ENCODE measurements at places on chromosomes 3 and 15.
A peak's percentile ranks its signal among the peaks of the same experiment; 100 is the strongest.

- no peak for DNase-seq
Observed at GRCh38 chr3:96711816-96712215, 102.6 kb upstream of the EPHA6 start.

- no peak for DNase-seq
Observed at GRCh38 chr15:96273317-96274086, 57.0 kb upstream of the NR2F2 start.

DNA sequence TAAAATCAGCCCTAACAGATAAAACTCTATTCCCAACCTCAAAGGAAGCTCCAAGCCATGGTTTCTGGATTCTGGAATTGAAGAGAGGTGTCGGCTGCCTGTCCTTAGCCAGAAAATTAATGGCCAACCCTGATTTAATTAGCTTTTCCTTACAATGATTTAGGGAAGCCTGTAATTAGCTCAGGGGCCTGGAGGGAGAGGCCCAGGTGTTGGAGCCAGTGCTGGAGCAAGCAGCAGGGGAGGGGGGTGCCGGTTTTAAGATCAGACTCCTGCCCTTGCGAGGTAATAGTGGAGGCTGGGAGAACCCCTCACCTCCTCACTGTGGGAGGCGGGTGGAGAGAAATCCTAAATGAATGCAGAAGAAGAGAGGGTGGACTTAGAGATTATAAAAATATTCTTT is 14.7 kb upstream of the ATP2B2 start:
- no peak for DNase-seq

DNA sequence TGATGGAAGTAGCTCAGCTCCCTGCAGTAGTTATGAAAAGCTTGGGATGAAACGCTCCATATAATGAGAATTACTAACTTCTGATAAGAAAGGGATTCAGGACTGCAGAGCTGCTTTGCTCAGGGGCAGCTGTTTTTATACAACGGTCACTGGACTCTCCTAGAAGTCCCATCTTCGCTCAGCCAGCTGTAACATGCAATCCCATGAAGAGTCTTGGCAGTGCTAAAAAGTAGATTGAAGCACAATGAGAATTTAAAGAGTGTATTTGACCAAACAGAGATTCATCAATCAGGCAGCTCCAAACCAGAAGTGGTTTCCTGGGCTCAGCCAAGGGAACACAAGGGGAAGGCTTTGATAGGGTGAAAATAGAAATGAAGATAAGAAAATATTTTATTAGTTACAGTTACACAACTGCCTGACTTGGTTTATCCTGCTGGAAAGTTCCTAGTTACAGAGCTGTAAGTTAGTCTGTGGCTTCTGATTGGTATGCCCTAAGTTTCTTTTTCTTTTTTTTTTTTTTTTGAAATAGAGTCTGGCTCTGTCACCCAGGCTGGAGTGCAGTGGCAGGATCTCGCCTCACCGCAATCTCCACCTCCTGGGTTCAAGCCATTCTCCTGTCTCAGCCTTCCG is 24.1 kb downstream of the SIDT1 start:
- no peak for DNase-seq

- no peak for DNase-seq
Observed at GRCh38 chr3:81164806-81165205, 596.6 kb downstream of the GBE1 start.

DNA sequence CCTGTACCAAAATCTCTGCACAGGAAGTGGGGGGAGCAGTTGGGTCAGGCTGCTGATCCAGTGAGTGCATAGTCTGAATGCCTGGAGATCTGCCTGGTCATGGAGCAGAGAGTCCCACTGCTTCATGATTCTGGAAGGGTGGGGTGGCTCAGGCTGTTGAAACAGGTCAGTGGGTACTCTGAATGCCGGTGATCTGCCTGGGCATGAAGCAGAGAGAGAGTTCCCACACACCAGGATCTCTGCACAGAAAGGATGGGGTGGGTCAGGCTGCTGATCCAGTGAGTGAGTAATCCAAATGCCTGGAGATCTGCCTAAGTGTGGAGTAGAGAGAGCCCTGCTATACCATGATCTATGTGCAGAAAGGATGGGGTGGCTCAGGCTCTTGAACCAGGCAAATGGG is 16.1 kb upstream of the GCSAM start:
- no peak for DNase-seq

DNA sequence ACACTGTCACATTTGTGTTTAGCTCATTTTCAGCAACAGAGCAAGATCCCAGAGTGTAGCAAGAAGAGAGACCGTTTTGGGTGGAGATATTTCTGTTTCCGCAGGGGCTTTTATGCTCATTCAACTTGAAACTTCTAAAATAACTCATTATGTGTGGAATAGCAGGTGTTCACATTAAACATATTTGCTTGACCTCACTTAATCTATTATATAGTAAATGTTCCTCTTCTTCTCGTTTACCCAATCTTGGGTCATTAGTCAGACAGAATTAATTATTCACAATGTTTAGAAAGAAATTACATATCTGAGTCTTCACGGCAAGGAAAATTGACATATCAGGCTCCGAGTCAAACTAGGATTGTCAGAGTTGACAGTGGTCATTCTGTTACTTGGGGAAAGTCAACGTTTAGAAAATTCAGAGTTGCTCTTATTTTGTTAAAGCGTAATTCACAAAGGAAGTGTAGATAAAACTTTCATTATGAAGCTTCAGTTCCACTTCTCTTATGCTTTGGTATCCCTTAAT is 222.9 kb downstream of the TPRG1 start:
- DNase-seq, result peak; percentile 38

GRCh38 chr15:66912441-66912840 is 153.0 kb upstream of the SMAD3 start:
- DNase-seq, result no peak

DNA sequence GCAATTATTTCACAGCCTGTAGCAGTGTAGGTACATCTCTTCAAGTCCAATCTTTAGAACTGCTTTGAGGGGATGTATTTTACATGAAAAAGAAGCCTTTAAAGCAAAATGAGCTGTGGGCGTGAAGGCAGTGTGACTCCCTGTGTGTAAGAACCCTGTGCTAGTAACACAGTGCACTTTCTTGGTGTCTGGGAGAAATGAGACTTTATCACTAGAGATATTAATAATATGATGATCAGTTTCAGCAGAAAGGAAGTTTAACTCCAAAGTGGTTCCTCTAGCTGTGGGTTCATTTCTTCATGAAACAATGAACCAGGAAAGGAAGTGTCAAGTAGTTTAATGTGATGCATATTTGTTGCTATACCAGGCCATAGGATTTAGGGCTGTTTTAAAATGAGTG is 41.5 kb downstream of the SLCO3A1 start:
- DNase-seq, result no peak

GRCh38 chr15:69351884-69352283 is 53.2 kb downstream of the PAQR5 start:
- no peak for DNase-seq

- DNase-seq, result no peak
Observed at GRCh38 chr3:172188511-172188910, 149.1 kb downstream of the FNDC3B start.

GRCh38 chr3:157046520-157046919 is 113.4 kb downstream of the CCNL1 start:
- no peak for DNase-seq

- no peak for DNase-seq
Observed at GRCh38 chr3:123618076-123618708, 33.3 kb upstream of the HACD2 start.

GRCh38 chr3:69300296-69300695 is 85.6 kb downstream of the FRMD4B start:
- DNase-seq, result no peak

DNA sequence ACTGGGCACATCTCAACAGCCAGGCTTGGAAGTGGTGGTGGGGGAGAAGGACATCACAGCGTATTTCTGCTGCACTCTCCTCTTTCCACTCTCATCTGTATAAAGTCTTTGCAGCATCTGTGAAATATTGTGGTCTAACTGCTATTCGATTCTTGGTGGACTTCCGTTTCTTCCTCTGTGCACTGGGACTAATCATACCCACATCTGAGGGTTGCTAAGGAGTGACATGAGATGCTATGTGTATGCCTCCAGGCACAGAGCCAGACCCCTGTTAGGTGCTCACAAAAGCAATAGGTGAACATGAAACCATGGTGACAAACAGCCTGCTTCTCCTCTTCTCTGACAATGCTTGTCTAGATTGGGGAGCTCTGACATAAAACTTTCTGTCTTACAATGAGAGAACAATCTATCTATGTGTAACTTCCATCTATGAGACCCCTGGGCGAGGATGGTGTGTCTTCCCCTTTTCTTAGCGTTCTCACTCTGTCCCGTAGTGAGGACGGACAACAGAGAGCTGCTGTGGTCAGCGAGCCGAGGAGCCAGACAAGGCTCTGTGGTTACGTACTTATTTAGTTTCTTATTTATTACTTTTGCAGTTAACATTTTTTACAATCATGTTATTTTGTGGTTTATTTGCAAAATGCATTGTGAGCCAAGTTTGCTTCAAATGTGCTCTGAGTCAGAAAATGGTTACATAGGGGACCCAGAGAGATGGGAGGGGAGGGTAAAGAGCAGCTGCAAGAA is 196.7 kb upstream of the TPRG1 start:
- no peak for DNase-seq

GRCh38 chr3:138465451-138465850 is 31.0 kb downstream of the ESYT3 start:
- no peak for DNase-seq

GRCh38 chr3:170483485-170484262 is 65.0 kb downstream of the CLDN11 start:
- no peak for DNase-seq

- DNase-seq, result no peak
Observed at GRCh38 chr15:88043396-88043795, 213.1 kb downstream of the NTRK3 start.

- peak; percentile 64 for DNase-seq
Observed at GRCh38 chr15:59528961-59529402, 82.6 kb upstream of the GCNT3 start.

GRCh38 chr3:158106766-158107471 is 699 bp upstream of the SHOX2 start:
- DNase-seq, result peak; percentile 43

DNA sequence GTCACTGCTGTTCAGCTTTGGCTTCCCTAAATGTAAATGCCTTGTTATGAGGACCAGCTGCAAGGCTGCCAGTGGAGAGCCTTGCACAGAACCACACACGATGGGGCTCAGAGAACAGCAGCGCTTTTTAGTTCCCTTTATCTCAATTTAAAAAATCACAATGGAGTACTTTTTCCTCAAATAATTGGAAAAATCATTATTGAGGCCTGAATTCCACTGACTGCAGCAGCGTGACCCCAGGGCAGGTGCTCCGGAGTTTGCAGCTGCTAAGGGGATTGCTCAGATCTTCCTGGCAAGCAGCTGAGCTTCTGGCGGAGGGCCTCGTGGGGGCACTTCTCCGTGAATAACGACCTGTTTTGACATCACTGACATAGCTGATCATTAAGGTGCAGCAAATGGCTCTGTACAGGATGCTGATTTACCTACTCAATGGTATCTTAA is 245.6 kb upstream of the TRIM42 start:
- no peak for DNase-seq

DNA sequence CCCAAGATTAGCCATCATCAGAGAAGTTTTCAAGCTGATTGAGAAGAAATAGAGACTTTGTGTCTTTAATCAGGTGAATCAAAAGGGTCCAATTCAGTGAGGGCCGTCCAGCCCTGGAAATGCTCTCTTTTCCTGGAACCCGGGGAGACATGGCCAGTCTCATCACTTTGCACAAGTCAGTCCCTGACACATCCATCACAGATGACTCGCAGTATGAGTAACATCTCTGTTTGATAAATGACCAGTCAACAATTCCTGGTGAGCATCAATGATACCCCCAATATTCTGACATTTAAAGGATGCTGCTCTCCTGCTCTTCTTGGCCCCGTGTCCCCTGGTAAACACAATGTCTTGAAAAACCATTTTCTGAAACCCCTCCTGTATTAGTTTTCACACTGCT is 26.7 kb downstream of the C3orf20 start:
- no peak for DNase-seq

- no peak for DNase-seq
Observed at GRCh38 chr3:128163432-128163831, 10.2 kb downstream of the EEFSEC start.

- no peak for DNase-seq
Observed at GRCh38 chr3:162729686-162730085, 1233.1 kb downstream of the OTOL1 start.

DNA sequence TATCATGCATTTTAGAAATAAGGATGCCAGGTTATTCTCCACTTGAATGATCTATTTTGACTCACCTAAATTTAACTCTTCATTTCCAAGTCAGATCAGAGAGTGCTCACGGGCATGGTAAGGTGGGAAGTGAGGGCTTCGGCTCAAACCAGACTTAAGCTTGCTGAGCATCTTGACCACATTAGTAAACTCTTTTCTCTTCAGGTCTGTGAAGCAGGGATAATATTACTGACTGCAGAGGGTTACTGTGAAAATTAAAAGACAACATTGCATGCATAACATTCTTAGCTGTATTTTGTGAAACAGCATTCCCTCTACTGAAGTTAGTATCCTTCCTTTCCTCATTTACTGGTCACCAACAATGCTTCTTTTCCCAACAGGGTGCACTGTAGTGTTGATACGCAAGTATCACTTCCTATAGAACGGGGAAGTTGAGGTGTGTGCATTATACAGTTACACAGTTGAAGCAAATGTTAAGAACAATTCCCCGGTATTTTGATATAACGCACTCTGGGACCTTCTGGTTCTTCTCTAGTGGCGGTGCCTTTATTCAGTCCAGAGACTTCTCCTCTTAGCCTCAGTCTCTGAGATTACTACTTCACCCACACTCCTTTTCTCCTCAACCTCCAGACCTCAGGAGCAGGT is 74.1 kb upstream of the MNS1 start:
- no peak for DNase-seq

DNA sequence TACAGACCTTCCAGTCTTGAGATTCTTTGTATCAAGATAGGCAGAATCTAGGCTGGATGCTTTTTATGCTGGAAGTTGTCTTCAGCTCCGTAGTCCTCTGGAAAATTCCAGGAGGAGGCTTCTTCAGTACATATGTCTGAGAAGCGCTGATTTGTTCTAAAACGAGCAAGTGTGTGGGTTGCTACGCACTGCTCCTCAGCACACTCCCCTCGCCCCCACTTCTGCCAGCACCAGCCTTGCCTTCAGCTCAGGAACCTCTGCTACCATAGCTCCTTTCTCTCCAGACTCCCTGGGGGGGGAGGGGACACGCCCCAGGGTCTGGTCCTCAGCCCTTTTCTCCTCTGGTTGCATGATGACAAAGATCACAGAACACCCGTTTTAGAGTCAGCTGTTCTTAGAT is 75.5 kb upstream of the TRA2B start:
- DNase-seq, result no peak

- DNase-seq, result no peak
Observed at GRCh38 chr15:49300856-49301255, 122.2 kb upstream of the FGF7 start.

GRCh38 chr3:194446754-194447153 is 40.0 kb downstream of the ATP13A3 start:
- DNase-seq, result no peak

DNA sequence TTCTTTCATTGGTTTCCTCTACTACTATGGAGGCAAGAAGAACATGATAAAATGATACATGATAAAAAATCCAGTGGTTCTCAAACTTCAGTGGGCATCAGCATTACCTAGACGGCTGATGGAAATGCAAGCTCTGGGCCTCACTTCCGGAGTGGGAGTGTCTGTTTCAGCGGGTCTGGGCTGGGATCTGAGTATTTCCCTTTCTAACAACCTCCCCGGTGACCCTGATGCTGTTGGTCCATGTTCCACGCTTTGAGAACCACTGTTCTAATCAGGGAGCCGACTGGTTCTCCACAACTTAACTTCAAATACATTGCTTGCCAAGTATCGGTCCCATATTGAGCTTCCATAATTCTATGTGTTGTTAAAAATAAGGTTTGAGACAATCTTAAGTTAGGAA is 712.3 kb upstream of the LMCD1 start:
- DNase-seq, result no peak

Measured in GM13976 (cell line).